ENCODE measurements at places on chromosomes 6 and 20.
A peak's percentile ranks its signal among the peaks of the same experiment; 100 is the strongest.

- no peak for DNase-seq
These were observed 472.3 kb upstream of the CITED2 start for GRCh38 chr6:139846538-139847456.

DNA sequence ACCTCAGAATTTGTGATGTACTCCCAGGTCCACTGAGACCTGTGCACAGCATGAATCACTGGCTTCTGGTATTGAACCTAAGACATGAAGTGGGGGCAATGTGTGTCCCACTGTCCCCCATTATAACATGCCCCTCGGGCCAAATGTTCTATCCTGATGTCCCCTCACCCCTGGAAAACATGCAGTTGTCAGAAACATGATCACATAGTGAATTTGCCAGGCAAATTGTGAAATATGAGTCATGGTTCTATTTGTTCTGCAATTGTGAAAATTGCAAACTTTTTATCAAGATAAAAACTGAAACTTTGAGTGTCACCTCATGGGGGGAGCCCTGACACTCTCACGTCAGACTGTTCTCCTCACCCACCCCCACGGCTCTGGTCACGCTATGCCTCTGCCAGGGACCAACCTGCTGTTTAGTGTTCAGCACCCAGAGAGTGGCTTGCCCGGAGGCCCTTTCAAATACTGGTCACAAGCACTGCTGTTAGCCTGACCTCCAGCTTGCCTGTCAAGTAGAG lies 305.3 kb downstream of the CLIC5 start:
- peak; percentile 80 for DNase-seq

DNA sequence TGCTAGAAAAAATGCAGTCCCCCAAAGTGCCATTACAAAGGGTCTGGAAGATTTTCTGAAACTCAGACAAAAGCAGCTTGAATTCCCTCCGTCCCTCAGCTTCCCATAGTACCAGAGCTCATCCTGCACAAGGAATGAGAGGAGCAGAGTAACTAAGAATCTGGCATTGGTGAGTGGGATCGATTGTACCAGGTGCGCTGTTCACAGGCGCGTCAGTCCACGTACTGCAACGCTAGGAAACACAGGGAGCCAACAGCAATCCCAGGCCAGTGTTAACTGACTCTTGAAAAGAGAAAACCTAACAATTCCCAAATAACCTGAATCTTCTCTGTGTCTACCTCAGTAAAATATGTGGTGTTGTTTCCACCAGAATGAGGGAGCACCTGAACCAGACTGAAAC lies 77.9 kb downstream of the GCNT2 start:
- DNase-seq = no peak

- no peak for DNase-seq
These were observed 31.4 kb downstream of the FYN start for GRCh38 chr6:111841822-111842221.

DNA sequence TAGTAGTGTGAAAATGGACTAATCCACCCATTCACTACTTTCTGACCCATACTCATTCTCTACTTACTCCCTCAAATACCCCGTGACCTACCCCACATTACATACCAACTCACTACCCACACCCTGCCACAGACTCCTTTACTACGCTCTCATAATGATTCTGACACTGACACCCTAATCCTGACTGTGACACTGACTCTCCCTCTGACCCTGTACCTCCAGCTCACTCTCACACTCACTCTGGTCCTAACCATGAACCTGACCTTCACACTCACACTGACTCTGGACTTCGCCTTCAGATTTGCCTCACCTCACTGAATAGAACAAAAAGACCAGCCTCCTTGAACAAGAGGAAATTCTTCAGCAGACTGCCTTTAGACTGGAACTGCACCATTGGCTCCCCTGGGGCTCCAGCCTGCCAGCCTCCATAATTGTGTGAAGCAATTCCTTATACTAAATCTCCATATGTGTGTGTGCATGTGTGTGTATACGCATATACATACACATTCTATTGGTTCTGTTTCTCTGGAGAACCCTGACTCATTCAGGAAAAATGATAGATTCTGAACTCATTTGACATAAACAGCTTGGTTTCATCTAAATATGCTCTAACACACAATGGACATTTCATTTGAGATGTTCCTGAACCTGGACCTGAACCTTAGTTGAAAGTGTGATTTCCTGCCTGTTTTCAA lies 10.5 kb upstream of the ZNF343 start:
- no peak for DNase-seq

GRCh38 chr20:32139947-32140346 lies 30.4 kb downstream of the TM9SF4 start:
- no peak for DNase-seq

GRCh38 chr6:142395266-142395665 lies 93.5 kb downstream of the ADGRG6 start:
- no peak for DNase-seq

DNA sequence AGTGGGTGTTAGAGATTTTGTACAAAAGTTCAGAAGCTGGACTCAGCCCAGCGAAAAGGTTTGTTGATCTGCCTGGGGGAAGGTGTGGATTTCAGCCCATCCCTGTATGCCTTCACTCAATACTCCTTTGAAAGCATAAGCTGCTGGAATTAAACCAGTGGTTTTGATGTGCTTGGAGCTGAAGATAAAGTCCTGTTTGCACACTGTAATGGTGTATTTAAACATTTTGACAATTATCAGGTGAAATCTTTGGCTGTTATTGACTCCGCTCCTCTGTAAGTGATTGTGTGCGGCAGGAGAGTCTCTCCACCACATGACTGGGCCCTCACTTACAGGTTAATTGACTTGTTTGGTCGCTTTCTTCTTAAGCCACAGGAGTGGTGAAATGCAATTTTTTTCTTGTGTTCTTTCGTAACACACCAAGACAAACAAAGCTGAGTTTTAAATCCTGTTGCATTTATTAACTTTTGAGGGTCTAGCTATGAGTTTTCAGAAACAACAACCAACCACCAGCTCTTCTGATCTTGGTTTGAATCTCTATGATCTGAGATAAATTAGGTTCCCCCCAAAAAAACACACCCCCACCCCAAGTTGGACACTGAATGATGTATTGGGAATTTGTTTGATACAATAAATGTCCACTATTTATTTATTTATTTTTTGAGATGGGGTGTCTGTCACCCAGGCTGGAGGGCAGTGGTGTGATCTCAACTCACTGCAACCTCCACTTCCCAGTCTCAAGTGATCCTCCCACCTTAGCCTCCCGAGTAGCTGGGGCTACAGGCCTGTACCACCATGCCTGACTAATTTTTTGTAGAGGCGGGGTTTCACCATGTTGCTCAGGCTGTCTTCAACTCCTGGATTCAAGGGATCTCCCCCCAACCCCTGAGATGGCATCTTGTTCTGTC lies 46.3 kb upstream of the NCOA3 start:
- DNase-seq = no peak

GRCh38 chr6:109297406-109298110 lies 84.7 kb downstream of the CD164 start:
- no peak for DNase-seq

DNA sequence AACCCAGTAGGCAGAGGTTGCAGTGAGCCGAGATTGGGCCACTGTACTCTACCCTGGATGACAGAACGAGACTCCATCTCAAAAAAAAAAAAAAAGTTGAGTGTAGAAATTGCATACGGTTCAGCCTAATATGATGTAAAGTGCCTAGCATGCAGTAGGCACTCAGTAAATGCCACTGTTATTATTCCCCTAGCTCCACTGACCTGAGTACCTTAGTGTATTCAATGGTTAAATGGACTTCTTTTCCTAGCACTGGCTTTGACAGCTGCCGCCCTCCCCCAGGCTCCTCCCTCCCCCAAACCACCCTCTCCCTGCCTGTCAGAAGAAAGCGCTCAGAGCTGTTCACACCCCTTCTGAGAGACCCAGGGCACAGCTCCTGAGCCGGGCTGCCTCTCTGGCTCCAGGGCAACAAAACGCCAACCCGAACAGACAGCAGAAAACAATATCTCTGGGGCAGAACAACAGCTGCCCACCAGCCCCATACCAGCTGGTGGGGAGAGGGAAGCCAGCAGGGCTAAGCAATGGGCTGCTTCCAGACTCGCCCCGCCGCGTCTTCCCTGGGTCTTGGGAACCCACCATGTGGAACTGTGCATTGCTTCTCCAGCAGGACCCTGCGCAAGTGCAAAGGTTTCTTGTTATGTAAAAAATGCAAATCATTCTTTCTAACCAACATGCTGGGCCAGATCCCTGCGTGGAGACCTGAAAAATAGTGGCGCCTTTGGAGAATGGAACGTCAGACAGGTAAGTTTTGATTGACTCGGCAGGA lies 4.5 kb downstream of the CPNE5 start:
- DNase-seq = no peak

- no peak for DNase-seq
These were observed 220.2 kb downstream of the UST start for GRCh38 chr6:148967011-148967520.

DNA sequence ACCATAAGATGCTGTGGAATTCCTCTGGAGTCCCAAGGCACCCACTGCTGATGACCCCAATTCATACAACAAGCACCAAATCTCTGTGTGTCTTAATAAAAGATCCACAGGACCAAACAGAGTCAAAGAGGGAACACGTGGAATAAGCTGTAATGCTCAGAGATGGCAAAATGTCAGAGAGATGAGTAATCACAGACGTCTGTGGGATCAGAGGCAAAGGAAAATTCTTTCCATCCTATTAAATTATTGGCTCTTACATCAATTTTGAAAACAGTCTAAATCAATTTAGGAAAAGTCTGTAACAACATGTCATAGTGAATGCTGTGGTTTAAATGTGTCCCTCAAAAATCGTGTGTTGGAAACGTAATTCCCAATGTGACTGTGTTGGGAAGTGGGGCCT lies 17.5 kb upstream of the SAMD3 start:
- DNase-seq = no peak

- DNase-seq = no peak
These were observed 12.4 kb downstream of the GRM1 start for GRCh38 chr6:146041282-146041681.

DNA sequence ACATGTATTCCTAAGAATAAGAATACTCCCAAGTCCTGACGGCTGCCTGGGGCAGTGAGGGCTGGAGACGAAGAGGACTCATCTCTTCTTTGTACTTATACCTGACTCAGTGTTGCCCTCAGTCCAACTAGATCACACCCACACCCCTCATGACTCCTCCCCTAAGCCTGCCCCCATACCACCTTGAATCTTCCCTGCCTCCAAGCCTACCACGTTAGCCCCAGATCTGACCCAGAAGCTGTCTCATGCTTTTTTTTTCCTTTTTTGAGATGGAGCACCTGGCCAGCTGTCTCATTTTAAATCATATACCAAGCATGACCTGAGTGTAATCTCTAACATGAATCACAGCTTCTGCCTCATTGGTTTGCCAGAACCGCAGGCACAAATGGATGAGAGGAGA lies 45.2 kb downstream of the MUC22 start:
- no peak for DNase-seq

DNA sequence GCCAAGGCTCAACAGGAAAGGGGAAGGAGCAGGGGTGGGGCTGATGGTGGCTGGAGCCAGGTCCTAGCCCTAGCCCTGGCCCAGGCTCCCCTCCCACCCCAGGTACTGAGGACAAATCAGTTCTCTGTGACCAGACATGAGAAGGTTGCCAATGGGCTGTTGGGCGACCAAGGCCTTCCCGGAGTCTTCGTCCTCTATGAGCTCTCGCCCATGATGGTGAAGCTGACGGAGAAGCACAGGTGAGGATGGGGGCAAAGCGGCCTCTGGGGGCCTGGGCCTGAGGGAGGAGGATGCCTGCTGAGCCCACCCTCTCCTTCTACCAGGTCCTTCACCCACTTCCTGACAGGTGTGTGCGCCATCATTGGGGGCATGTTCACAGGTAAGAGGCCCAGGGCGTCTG lies 15.0 kb downstream of the ERGIC3 start:
- no peak for DNase-seq

GRCh38 chr6:38719358-38719757 lies 4.2 kb downstream of the DNAH8 start:
- DNase-seq = no peak

GRCh38 chr6:152201120-152201519 lies 393.6 kb downstream of the ESR1 start:
- no peak for DNase-seq

DNA sequence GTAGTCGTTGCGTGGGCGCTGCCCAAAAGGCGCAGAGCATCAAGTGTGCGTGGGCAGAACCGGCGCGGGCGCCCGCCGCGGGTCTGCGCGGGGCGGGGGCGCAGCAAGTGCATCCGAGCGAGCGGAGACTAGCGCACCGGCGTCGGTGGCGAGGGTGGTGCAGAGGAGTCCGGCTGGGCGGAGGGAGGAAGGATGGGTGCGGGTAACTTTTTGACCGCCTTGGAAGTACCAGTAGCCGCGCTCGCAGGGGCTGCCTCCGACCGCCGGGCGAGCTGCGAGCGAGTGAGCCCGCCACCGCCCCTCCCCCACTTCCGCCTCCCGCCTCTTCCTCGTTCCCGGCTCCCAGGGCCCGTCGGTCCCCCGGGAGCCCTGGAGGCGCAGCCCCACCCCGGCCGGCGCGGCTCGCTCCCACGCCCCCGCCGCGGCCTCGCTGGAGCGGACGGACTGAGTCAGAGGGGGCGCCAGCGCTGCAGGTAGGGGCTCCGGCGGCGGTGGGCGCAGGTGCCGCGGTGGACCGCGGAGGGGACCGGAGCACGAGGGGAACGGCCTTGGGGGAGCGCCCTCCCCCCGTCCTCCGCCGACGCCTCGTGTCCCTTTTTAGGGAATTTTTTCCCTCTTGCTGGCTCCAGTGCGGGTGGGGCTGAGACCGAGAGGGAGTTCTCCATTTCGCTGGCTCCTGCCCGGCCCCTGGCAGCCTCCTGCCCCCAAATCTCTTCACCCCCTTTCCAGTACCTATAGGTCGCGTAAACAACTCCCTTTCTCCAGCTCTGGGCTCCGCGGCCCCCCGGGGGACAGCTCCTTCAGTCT lies 1.6 kb upstream of the DBNDD2 start:
- DNase-seq = peak; percentile 28

- DNase-seq = no peak
These were observed 537.9 kb upstream of the GJE1 start for GRCh38 chr6:141594874-141595273.

DNA sequence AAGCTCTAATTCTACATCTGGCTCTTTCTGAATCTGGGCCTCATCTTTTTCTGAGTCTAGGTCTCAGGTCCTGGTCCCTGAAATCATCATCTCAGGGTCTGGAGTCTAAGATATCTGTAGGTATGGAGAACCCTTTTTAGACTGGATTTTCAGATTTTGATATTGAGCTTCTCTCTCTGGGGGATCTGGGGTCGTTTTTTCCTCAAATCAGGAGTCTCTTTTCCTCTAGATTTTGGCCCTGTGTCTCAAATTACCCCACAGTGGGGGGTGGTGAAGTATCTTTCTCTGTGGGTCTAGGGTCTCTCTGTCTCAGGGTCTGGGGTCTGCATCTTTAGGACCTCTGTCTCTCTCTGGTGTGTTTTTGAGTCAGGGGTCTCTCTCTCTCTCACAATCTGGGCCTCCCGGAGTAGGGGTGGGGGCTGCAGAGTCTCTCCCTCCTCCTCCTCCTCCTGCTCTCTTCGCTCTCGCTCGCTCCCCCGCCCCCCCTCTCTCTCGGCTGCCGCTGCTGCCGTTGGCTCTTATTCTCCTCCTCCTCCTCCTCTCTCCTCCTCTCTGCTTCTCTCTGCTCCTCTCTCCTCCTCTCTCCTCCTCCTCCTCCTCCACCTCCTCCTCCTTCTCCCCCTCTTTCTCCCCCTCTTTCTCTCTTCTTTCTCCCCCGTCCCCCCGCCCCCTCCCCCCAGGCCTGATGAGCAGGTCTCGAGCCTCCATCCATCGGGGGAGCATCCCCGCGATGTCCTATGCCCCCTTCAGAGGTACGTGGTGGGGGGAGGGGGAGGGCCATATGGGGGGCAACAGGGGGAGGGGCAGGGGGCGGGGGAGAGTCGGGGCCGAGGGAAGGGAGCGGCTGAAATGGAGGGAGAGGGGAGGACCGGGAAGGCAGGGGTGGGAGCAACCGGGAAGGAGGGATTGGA lies at the start of gene SYNGAP1:
SYNGAP1 (plus strand) TSS at position 486 of the 911 bp plus-strand sequence; CDS start at position 686, 200 bp downstream.
- DNase-seq = no peak

All from stimulated activated CD8-positive, alpha-beta memory T cell treated with anti-CD3 and anti-CD28 coated beads, Interleukin-2, amount 100 ng/mL, for 48 hours (primary cell).